Hematopoietic multipotent progenitor cell treated with erythropoietin and hydrocortisone succinate and interleukin-3 and kit ligand, for 6 days (in vitro differentiated cells): ENCODE measurements at places on chromosomes 16 and 17.

DNA sequence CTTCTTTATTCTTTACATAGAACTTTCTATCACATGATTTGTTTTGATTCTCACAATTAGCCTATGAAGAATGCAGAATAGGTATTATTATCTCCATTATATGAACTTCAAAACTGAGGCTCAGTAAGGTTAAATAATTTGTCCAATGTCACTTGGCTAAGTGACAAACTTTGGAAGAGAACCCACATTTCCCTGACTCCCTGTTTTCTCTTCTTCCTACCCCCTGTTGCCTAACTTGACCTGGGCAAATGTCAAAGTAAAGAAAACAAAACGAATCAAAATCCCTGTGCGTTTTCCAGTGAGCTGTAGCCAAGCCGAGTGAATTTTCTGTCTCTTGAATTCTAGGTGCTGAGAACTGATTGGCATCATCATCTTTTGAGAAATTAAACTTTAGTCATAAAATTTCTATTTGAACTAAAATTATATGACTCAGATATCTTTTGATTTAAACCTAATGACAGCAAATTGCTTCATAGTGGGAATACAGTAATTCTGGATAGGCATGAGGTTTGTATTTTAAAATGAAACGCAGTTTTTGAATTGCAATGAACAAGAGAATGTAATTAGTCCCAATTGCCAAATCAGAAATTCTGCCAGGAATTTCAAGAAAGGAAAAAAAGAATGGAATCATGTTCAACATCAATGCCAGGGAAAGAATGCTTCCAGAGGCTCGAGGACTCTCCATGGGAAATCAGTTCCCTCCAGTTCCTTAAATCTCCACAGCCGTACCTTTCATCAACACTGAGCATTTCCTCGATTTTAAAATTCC is 4.6 kb upstream of the NACA2 start:
- DNase-seq, result no peak

DNA sequence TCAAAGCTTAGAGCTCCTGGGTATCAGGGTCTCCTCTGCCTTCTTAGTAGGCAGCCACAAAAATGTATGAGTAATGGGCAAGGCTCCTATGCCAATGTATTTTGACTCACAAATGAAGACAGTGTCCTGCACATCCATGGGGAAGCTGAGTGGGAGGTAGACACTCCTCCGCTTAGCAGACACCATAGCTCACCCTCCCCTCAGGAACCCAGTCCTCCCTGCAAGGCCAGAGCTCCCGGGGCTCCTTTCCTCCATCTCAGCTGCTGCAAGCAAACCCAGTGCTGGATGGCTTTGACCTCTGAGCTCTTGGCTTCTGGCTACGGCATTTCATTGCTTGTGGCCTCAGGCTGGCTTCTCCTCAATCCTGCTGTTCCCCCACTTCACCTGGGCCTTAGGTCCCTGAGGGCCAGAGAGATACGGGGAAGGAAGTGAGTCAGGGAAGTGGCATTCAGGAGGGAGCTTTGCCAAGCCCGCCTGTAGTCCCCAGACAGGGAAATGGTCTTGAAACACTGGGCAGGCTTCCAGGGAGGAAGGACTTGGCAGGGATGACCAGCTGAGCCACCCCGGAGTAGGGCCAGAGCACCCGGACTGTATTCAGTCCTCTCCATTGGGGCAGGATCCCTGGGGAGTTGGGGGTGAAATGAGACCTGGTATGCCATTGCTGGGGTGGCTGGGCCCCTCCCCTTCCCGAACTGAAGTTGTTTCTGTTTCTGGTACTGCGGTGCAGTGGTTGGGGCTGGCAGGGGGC is 4.5 kb downstream of the ABCC3 start:
- no peak for DNase-seq

DNA sequence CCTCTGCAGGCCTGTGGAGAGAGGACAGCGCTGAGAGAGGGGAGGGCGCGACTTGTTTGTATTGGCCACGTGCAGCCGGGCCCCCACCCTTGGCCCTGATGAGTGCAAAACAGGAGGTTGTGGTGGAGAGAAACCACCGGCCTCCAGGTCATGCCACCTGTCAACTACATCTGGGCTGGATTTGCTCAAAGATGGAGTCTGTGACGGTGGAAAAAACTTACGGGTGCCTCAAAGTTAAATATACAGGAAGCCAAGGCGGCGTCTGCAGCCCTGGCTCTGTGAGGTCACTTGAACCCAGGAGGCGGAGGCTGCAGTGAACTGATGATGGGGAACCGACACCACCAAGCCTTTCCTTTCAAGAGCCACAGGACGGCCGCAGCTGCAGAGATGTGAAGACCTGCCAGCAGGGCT is 15.7 kb downstream of the C16orf74 start:
- DNase-seq, result peak; percentile 53

DNA sequence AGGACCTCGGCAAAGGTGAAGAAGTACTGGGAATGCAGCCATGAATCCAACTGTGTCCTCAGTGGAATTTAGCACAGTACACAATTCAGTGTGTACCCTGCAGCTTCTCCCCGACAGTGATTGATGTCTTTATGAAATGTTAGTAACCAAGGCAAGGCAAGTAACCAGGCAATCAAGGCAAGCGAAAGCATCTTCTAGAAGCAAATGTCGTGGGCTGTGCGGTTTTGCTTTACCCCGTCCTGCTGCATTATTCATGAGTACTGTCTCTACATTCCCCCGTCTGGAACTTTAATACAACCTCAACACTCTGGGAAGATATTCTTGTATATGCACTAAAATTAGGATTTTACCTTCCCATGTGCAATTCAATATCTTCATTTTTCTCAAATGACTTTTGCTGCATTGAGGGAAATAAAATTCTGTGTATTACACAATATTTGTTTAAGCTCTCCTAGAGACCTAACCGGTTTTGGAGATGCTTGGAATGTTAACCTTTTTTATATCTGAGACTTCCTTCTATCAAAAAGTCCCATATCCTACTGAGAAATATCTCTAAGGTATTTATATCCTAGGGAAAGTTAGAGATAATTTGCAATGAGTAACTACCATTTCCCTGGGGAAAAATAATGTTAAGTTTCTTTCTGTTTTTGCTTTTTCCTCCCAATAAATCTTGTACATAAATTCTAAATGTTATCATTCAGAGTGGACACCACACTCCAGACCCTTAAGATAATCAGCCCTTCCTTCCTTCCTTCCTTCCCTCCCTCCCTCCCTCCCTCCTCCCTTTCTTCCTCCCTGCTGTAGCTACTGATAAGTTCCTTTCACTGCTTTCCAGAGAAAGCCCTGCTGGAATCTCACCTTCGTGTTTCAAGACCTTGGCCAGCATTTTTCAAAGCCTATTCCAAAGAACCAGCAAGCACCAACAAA is 51.9 kb upstream of the ADORA2B start:
- DNase-seq, result no peak

DNA sequence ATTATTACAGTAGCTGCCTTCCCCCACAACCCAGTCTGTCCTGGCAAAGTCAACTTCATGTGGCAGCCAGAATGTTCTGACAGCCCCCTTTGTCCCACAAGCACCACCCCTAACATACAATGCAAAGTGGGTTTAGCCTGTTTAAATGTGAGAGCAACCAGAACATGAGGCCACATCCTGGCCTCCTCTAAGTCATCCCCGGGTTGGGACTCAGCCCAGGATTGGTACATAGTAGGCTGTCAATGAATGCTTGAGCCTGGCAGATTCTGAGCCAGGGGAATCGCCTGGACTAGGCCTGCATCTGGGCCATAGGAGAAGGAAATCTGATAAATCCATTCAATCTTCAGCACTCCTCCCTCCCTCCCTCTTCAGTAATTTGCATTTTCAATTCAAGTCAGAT is 4.3 kb upstream of the ITGA3 start:
- DNase-seq, result no peak
